ENCODE measurements at places on chromosomes 2 and 18. TPM values are rescaled to one million over a fixed set of nuclear protein-coding genes. Genes with fewer than 3 reads are reported as not detected.
A peak's percentile ranks its signal among the peaks of the same experiment; 100 is the strongest.

GRCh38 chr2:131035112-131035825, 58.0 kb downstream of the FAM168B start:
- no peak for DNase-seq
- H3K36me3 ChIP-seq, result no peaks in the 10 kb centered on the region
- no peak overlapping the region for H3K4me3 ChIP-seq
- no peaks in the 10 kb centered on the region for H3K4me1 ChIP-seq
- peaks cover 2% of the 10 kb centered on the region for H3K27me3 ChIP-seq
- no peak overlapping the region for H3K27ac ChIP-seq

Gene CCDC141
- 9.6 TPM for total RNA-seq

- H3K4me1 ChIP-seq, result peaks cover 16% of the 10 kb centered on the region
- no peak overlapping the region for H3K4me3 ChIP-seq
- no peak overlapping the region for H3K27ac ChIP-seq
- H3K36me3 ChIP-seq, result no peaks in the 10 kb centered on the region
- no peak for DNase-seq
Measured at GRCh38 chr18:58958628-58959027, 94.0 kb downstream of the ZNF532 start.

Gene MRPL33
- total RNA-seq, result 50.1 TPM

DNA sequence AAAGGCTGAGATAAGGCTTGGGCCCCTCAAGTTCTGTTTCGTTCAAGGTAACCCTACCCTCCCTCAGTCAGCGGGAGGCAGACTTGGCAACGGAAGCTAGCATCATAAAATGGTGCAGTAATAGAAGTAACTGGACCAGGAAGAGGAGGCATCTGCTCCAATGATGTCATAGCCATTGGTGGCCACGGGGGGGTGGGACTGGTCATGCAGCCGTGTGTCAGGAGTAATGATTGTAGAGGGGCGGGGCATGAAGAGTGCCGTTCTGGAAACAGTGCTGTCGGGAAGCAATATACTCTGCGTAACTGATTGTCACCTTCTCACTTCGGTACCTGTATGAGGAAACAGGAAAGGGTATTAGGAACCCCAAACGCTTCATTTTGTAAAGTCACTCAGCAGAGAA, 6.9 kb upstream of the POLR2D start:
- H3K36me3 ChIP-seq, result peaks cover 25% of the 10 kb centered on the region
- H3K4me3 ChIP-seq, result no peak overlapping the region
- no peak for DNase-seq
- H3K27me3 ChIP-seq, result no peaks in the 10 kb centered on the region
- no peaks in the 10 kb centered on the region for H3K4me1 ChIP-seq

Gene PASK
- 54.9 TPM for total RNA-seq

GRCh38 chr18:42087235-42087634, 132.2 kb downstream of the PIK3C3 start:
- H3K27me3 ChIP-seq, result no peaks in the 10 kb centered on the region
- H3K4me1 ChIP-seq, result no peaks in the 10 kb centered on the region
- no peaks in the 10 kb centered on the region for H3K36me3 ChIP-seq
- no peak overlapping the region for H3K27ac ChIP-seq
- H3K4me3 ChIP-seq, result no peak overlapping the region

DNA sequence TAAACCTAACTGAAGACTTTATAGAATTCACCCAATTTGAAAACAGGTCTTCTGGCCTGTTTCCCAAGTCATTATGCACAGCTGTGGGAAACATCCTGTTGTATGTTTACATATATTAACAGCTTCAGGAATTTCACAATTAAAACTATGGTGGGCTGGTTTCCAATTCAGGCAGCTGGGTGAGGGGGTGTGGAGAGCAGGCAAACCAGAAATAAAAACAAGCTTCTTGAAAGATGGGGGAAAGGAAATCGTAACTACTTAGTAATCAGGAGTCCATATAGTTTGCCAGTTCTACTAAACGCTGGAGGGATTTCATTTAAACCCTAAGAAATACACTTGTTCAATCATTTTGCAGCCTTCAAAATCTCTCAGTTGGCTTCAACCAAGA, 22.8 kb downstream of the ATP8B1 start:
- H3K4me3 ChIP-seq, result no peak overlapping the region
- no peak overlapping the region for H3K27ac ChIP-seq
- H3K36me3 ChIP-seq, result no peaks in the 10 kb centered on the region
- no peaks in the 10 kb centered on the region for H3K27me3 ChIP-seq
- peaks cover 3% of the 10 kb centered on the region for H3K4me1 ChIP-seq

Gene GALNT13
- not detected for total RNA-seq

GRCh38 chr2:12661489-12661888, 55.2 kb upstream of the TRIB2 start:
- no peak overlapping the region for H3K4me3 ChIP-seq
- DNase-seq, result no peak
- no peaks in the 10 kb centered on the region for H3K36me3 ChIP-seq
- no peaks in the 10 kb centered on the region for H3K4me1 ChIP-seq

Gene SP9
- total RNA-seq, result not detected

DNA sequence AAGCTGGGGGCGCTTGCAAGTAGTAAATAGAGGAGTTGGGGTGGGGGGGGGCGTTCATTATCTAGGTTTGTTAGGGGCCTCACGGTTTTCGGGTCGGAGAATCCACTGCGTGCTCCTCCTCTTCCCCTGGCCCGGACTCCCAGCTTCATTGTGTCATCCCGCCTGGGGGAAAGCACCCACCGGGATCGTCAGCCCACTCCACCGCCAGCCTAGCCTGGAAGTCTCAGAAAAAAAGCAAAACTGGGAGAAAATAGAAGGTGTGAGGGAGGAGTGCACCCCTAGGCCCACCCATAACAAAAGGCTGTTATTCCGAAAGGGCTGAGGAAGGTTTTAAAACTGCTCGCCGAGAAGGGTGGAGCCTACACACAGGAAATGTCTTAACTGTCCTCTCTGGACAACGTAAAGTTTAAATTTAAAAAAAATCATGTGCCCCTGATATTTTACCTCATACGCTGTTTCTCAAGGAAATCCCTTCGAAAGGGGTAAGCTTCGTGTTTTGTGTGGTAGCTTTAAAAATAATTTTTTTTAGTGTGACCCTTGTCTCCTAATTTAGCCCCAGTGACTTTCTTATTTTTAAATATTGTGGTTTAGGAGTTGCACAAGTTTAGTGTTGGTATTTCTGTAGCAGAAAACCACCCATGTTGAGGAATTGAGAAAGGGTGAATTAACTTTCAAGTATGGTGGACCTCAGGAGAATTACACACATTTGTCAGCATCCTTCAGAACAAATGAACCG, 104.2 kb downstream of the SPTBN1 start:
- peaks cover 19% of the 10 kb centered on the region for H3K4me1 ChIP-seq
- peak overlapping the region; percentile 96 for H3K27ac ChIP-seq
- no peaks in the 10 kb centered on the region for H3K27me3 ChIP-seq
- no peak for DNase-seq
- no peaks in the 10 kb centered on the region for H3K36me3 ChIP-seq

GRCh38 chr2:25035537-25036220, 6.2 kb upstream of the EFR3B start:
- no peak overlapping the region for H3K4me3 ChIP-seq
- DNase-seq, result no peak
- no peak overlapping the region for H3K27ac ChIP-seq
- no peaks in the 10 kb centered on the region for H3K4me1 ChIP-seq

- DNase-seq, result no peak
- no peaks in the 10 kb centered on the region for H3K27me3 ChIP-seq
- H3K27ac ChIP-seq, result no peak overlapping the region
- no peaks in the 10 kb centered on the region for H3K4me1 ChIP-seq
- no peak overlapping the region for H3K4me3 ChIP-seq
- H3K36me3 ChIP-seq, result no peaks in the 10 kb centered on the region
Measured at GRCh38 chr18:67710639-67711038, 194.1 kb upstream of the DSEL start.

GRCh38 chr2:223560749-223561435, 41.3 kb downstream of the SCG2 start:
- DNase-seq, result no peak
- no peaks in the 10 kb centered on the region for H3K27me3 ChIP-seq
- H3K4me3 ChIP-seq, result no peak overlapping the region
- no peaks in the 10 kb centered on the region for H3K36me3 ChIP-seq
- H3K4me1 ChIP-seq, result no peaks in the 10 kb centered on the region

DNA sequence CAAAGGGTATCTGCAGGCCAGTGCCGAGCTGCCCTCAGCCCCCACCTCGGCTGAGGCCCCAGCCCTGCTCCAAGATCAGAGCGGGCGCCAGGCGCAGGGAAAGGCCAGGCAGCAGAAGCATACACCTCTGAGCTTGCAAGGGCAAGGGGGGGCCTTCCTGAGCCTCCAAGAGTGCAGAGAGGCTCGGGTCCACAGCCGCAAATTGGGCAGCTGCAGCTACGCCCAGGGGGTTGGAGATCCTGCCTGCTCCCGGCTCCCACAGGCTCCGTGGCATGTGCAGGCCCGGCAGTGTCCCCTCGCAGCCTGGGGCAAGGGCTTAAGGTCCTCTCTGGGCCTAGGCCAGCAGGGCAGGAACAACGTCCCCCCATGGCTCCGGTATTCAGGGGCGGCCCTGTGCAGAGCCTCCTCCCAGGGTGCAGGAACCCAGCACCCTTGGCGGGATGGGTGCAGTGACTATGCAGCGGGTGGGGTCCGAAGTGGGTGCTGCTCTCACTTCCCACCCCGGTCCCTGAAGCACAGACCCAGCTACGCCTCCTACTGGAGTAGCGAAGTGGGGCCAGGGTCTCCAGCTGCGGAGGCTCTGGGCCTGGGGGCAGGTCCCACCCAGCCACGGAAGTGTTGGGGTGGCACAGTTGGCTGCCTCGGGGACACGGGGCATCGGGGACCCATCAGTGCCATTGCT, 120.2 kb upstream of the TMEFF2 start:
- no peak overlapping the region for H3K4me3 ChIP-seq
- no peaks in the 10 kb centered on the region for H3K36me3 ChIP-seq
- H3K27me3 ChIP-seq, result no peaks in the 10 kb centered on the region
- H3K27ac ChIP-seq, result no peak overlapping the region

- no peak overlapping the region for H3K27ac ChIP-seq
- DNase-seq, result no peak
- no peaks in the 10 kb centered on the region for H3K36me3 ChIP-seq
Measured at GRCh38 chr2:180761224-180761623, 219.2 kb upstream of the UBE2E3 start.

Gene ASTL
- total RNA-seq, result 1.0 TPM

DNA sequence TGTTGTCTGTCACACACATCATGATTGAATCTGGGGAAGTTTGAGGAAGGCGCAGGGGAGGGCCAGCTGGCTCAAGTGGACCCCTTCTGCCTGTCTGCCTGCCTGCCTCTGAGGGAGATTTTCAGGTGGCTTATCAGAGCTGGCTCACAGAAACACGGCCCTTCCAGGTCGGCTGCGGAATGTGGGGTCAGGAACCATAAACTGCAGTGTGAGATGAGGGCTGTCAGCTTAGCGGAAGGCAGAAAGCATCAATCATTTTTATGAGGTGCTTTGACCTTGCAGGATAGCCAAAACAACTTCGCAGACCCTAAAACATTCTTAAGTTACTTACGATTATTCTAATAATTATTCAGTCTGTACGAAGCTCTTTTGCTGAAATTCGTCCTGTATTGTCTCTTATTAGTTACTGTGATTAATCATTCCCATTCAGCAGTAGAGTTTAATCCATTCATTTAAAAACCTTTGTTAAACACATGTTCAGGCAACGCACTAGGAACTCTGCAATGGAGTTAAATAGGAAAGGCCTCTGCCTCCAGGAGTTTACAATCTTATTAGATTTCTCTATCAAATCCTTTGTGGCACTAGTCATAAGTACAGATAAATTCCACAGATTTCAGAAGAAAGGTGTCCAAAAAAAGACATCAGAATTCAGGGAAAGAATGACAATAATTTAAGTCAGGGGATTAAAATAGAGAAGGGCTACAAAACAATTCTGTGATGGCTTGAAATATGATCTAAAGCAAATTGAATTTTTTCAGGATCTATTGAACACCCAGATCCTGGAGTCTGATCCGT, 371.6 kb downstream of the HRH4 start:
- H3K4me3 ChIP-seq, result no peak overlapping the region
- H3K36me3 ChIP-seq, result no peaks in the 10 kb centered on the region
- no peaks in the 10 kb centered on the region for H3K4me1 ChIP-seq
- no peak overlapping the region for H3K27ac ChIP-seq
- 0 out of 2 replicates have a peak, but pooled peaks cover 3% of the 10 kb centered on the region for H3K27me3 ChIP-seq
- DNase-seq, result no peak

DNA sequence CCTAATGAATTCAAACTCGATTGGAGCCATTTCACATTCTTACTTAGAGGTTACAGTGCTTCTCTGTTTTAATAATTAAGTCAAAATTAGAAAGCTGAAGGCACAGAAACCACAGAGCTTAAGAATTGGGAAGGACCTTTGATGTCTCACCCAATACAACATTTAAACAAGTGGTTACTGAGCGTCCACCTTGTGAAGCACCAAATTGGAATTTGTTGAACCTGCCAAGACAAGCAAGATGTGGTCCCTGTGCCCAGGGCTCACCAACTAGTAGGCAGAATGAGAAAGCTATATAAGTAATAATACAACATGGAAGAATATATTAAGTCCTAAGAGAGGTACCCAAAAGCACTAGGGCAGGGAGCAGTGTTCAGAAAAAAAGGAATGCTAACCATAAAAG, 64.5 kb upstream of the NPAS2 start:
- no peaks in the 10 kb centered on the region for H3K27me3 ChIP-seq
- H3K27ac ChIP-seq, result no peak overlapping the region
- no peaks in the 10 kb centered on the region for H3K36me3 ChIP-seq
- no peaks in the 10 kb centered on the region for H3K4me1 ChIP-seq
- no peak overlapping the region for H3K4me3 ChIP-seq

DNA sequence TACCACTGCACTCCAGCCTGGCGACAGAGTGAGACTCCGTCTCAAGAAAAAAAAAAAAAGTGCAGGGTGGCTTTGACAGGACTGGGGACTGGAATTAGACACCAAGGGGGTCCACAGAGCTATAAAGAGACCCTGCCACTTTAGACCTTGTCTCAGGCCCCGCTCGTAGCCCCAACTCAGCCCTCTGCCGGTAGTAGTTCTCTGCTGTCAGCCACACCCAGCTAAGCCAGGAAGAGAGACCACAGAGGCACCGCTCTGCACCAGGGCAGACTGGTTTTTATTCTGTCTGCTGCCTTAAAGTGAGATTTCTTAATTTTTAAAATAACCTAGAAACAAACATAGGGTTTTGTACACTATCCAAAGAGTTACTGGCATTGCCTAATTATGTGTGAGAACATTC, 66.0 kb downstream of the STEAP3 start:
- H3K4me3 ChIP-seq, result no peak overlapping the region
- no peak for DNase-seq
- no peaks in the 10 kb centered on the region for H3K27me3 ChIP-seq
- no peaks in the 10 kb centered on the region for H3K4me1 ChIP-seq
- no peak overlapping the region for H3K27ac ChIP-seq
